Peyer's patch (tissue), 4 donors: ENCODE measurements at places on chromosomes 3 and 15.

GRCh38 chr3:130379274-130379673 is 33.8 kb downstream of the COL6A5 start:
- no peak overlapping the region for H3K27ac ChIP-seq
- H3K27me3 ChIP-seq: no peaks in the 10 kb centered on the region
- no peak for DNase-seq
- no peaks in the 10 kb centered on the region for H3K36me3 ChIP-seq
- no peak overlapping the region for H3K4me3 ChIP-seq

GRCh38 chr3:23068016-23068728 is 135.0 kb upstream of the UBE2E2 start:
- H3K36me3 ChIP-seq: no peaks in the 10 kb centered on the region
- H3K4me1 ChIP-seq: no peaks in the 10 kb centered on the region
- H3K4me3 ChIP-seq: no peak overlapping the region

DNA sequence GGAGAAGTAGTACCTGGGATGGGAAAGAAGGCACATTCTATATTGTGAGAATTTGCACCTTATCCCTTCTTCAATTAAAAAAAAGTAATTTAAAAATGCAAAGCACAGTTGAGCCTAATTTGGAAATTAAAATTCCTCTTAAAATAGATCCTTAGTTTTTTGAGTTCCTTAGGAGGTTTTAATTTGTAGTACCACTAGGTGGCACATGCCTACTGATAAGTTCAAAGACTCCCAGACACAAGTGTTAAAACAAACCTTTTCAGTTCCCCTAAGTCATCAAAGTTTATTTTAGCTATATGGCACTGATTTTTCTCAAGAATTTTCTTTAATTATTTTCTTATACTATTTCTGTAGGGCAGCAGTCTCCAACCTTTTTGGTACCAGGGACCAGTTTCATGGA is 127.6 kb upstream of the AZI2 start:
- no peaks in the 10 kb centered on the region for H3K4me1 ChIP-seq
- H3K27ac ChIP-seq: no peak overlapping the region
- no peaks in the 10 kb centered on the region for H3K36me3 ChIP-seq
- no peak overlapping the region for H3K4me3 ChIP-seq

GRCh38 chr3:153553605-153553945 is 391.5 kb downstream of the RAP2B start:
- H3K4me1 ChIP-seq: no peaks in the 10 kb centered on the region
- no peak for DNase-seq
- H3K36me3 ChIP-seq: no peaks in the 10 kb centered on the region
- H3K27me3 ChIP-seq: no peaks in the 10 kb centered on the region
- no peak overlapping the region for H3K4me3 ChIP-seq

DNA sequence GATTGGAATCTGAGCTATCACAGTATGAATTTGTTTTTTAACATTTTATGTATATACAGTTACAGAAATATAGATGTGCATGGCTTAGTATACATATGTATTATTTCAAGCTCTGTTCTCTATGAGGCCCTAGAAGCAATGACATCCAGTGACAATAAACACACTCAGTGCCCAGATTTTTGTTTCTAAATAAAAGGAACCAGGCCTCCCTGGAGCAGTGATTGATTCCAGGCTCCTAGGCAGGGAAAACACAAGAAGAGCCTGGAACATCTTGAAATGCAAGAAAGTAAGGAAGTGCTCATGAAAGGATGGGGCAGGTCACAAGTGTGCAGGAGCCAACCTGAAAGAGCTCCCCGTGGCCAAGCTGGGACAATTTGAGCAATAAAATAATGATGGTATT is 18.5 kb upstream of the CGNL1 start:
- H3K4me3 ChIP-seq: no peak overlapping the region
- no peaks in the 10 kb centered on the region for H3K36me3 ChIP-seq
- no peaks in the 10 kb centered on the region for H3K4me1 ChIP-seq

GRCh38 chr3:63048367-63049326 is 173.4 kb upstream of the CADPS start:
- H3K36me3 ChIP-seq: no peaks in the 10 kb centered on the region
- H3K4me3 ChIP-seq: no peak overlapping the region
- no peak overlapping the region for H3K27ac ChIP-seq
- H3K4me1 ChIP-seq: no peaks in the 10 kb centered on the region
